DMS153 (cell line): ENCODE measurements at places on chromosomes 12 and 14.
A peak's percentile ranks its signal among the peaks of the same experiment; 100 is the strongest.

- DNase-seq = no peak
These were observed 129.8 kb downstream of the PIK3C2G start for GRCh38 chr12:18391151-18391550.

DNA sequence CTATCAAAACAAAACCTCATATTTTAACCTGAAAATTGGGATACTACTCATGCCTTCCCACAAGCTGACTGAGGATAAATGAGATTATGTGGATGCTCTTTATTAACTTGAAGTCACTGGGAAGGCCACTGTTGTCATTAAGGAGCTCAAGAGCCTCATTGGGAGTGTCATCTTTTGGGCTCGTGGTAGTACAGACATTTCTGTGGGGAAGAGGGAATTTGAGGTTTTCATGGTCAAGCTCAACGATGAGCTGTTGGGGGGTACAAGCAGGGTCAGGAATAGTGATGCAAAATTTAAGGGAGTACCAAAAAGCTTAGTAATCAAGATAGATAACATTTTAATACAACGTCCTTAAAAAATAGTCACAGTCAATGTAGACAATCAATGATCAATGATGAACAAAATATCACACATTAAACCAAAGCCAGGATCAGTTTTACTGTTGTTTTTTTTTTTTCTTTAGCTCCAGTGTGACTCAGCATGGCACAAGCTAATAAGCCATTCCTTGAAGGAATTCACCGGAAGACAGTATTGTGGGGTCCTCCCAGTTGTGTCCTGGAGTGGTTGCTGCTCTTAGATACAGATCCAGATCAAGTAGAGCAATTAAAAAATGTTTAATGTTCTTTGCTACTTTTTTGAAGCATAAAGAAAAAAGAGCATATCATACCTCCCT is 130.9 kb downstream of the C12orf75 start:
- no peak for DNase-seq

DNA sequence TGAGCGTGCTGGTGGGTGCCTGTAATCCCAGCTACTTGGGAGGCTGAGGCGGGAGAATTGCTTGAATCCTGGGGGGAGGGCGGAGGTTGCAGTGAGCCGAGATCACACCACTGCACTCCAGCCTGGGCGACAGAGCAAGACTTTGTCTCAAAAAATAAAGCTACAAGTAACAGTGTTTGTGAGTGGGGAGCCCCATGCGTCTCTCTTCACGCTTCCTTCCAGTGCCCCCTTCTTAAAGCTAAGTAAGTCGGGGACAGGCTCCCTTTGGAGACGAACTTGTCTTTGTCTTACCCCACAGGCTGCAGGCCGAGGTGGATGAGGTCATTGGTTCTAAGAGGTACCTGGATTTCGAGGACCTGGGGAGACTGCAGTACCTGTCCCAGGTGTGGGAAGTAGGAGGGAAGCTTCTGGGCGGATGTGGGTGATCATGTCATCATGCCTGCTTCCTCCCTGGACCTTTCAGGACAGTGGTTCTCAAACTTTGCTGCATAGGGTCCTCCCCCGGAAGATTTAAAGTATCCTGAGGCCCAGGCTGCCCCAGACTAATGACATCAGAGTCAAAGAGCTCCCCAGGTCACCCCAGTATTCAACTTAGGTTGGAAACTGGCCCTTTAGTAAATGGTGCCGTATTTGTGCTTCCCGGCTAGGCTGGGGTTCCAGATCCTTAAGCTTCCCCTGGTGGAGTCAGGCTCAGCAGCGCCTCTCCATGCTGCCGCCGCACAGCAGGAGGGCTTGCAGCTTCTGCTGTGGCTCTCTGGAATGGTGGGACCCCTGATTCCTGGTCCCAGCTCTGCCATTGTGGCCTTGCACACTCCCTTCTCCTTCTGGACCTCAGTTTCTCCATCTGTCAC is 37.1 kb downstream of the CYP46A1 start:
- no peak for DNase-seq

DNA sequence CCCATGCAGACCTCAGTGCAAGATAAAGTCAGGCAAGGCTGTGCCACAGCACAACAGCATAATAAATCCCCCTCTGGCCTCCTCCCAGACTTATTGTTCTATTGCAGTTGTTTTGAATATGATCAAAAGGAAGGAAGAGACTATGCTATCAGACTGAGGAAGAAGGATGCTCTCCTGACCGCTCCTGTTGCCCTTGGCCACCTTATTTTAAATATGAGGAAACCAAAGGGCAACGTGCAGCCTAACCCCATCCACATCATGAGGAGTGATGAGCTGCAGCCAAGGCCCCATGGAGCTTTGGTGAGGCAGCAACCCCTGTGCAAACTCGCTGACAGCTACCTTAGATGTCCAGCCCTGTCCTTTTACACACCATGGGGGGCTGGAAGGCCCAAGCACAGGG is 291.7 kb downstream of the ZFP36L1 start:
- no peak for DNase-seq

DNA sequence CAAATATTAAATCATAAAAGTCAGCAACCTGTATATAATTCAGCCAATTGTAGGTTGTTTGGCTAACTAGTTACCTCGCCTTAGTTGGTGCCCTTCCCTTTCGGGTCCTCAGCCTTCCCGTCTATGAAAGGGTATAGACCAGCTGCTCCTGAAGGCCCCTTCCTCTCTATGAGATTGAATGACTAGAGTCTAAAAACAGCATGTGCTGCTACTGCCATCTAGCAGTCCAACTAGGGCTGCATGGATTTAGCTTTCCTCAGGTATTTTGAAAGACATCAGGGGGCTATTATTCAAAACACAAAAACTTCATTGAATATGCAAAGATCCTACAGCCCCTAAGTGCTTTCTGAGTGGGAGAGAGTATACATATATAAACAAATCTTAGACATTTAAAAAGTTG is 37.0 kb upstream of the TMEM263 start:
- DNase-seq = peak; percentile 19

- DNase-seq = no peak
These were observed 24.8 kb upstream of the MTHFD1 start for GRCh38 chr14:64363265-64363846.

DNA sequence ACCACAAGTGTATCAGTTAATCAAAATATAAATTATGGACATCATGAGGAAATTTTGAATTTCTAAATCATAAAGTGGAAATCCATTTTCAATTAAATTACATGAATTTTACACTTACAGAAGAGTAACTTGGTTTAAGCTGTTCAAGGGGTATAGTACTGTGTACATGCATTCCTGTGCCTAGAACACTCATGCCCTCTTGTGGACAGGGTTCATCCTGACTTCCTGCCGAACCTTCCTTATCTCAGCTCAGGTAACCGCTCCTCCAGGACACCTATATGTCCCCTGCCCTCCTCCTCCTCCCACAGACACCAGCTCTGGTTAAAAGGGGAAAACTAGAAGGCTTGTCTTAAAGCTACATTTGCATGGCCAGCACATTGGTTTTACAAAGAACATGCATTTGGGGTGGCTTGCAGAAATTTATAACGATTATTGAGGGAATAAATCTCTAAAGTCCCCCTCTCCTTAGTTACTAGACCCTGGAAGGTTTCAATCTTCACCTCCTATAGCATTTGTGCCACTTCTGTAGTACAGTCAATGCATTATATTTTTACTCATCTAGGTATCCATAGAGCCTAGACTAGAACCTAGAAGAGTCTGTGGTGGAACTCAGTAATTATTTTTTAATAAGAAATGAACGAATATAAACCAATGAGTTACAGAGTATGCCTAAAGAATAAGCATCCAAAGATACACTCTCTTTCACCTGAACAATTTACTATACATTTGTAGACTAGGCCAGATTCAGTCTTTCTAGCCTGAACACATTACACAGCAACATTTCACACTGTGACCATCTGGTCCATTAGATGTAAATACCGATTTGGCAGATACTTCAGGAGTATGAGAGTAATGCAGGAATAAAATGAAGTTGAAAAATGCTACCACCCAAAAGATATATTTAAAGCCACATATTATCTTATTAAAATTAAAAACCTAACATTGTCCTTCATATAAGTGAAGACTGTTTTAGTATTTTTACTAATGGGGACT is 345.6 kb downstream of the PAWR start:
- peak; percentile 27 for DNase-seq

GRCh38 chr12:83690465-83690864 is 1003.8 kb downstream of the TMTC2 start:
- DNase-seq = no peak

- DNase-seq = no peak
These were observed 19.6 kb downstream of the KLRB1 start for GRCh38 chr12:9587987-9588600.
